ENCODE measurements at places on chromosomes 7 and 10.
A peak's percentile ranks its signal among the peaks of the same experiment; 100 is the strongest.

DNA sequence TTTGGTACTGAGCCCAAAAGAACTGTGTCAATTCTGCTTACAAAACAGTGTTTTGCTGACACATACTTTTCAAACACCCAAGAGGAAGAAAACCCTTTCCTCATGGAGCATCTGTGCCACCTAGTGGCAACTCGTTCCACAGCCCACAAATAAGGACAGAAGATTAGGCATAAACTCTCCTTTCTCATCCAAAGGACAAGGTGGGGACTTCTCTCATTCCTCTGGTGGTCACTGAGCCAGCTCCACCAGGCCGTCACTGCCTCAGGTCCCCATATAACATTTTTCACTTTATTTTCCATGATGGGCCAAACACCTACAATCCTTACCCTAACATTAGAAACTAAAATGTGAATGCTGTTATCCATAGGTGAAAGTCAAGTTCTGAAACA is 76.9 kb downstream of the RNF216 start:
- DNase-seq, result peak; percentile 87

DNA sequence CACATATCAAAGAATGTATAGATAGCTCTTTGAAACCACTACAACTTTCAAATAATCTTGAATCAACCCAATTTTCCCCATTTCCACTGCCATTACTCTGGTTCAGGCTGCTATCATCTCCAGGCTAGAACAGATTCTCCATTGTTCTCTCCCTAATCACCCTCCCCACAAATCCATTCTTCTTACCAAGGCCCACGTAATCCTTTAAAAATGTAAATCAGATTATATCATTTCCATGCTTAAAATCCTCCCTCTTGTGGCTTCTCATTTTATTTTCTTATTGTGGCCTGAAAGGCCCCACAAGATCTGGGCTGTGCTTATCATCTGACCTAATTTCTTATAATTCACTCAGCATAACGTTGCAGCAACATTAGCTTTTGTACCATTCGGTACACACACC is 3.0 kb upstream of the PON1 start:
- no peak for DNase-seq

DNA sequence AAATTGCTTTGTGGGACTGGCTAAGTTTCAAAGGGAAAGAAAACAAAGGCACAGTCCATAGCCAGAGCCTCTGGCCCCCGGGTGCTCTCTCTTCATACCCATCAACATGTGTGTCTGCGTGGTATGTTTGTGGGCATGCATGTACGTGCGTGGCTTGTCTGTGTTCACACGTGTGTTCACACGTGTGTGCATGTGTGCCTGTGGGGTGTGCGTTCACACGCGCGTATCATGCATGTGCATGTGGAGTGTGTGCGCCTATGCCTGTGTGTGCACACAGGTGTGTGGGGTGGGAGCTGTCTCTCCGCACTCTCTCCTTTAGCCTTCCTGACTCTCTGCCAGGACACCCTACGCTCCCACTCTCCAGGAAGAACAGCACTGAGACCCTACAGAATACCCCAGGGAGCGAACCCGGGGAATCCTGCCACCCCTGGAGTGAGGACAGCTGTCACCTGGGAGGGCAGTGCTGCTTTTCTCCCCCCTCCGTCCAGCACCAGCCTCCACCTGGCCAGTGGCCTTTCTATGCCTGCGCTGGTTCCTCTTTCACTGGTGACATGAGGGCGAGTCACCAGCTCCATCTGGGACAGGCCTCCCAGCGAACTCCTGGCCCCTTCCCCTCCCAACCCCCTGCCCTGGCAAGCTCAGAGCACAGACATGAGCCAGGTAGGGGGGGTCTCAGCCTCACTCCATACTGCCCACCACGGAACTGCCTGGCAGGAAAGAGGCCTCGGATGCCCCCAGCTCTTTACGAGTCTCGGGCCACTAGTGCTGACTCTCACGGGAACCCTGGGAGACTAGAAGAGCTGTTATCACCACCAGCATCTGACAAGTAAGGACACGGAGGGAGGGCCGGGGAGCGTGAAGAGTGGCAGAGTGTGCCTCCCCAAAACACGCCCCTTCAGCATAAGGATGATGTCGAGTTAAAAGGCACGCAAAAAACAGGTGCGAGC is 16.5 kb downstream of the WDR86 start:
- no peak for DNase-seq

GRCh38 chr7:111820621-111821020 is 258.3 kb upstream of the IMMP2L start:
- DNase-seq, result no peak

- no peak for DNase-seq
These were observed 606.5 kb upstream of the MGMT start for GRCh38 chr10:128860574-128860973.

GRCh38 chr7:141355032-141355431 is 196.2 kb upstream of the AGK start:
- DNase-seq, result peak; percentile 87

DNA sequence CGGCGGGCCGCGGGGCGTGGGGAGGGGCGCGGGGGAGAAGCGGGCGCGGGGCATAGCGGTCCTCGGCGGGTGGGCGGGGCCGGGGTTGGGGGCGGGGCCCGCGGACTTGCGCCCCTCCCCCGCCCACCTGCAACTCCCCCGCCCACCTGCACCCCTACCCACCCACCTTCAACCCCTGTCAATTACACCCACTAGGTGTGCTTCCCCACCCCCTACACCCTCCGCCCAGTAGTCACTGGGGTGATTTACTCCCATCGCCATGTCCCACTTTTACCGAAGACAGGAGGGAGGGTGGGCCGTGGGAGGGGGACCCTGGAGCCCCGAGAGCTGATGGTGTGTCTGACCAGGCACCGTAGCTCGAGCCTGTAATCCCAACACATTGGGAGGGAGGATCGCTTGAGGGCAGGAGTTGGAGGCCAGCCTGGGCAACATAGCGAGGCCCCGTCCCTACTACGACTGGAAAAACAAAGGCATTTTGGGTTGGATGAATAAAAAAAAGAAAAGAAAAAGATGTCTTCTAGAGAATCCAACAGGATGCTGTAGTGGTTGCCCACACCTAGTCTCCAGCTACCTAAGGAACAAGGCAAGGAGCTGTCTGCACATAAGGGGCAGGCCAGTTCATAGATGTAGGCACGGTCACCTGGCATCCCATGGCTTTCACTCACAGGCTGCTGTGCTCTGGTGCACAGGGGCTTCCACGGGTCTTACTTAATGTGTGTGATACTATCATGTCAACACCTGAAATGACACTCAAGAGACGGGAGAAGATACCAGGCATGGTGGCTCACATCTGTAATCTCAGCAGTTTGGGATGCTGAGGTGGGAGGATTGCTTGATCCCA is 761 bp downstream of the KCTD7 start:
- peak; percentile 22 for DNase-seq

GRCh38 chr7:11332865-11333228 is 359.2 kb downstream of the PHF14 start:
- no peak for DNase-seq

DNA sequence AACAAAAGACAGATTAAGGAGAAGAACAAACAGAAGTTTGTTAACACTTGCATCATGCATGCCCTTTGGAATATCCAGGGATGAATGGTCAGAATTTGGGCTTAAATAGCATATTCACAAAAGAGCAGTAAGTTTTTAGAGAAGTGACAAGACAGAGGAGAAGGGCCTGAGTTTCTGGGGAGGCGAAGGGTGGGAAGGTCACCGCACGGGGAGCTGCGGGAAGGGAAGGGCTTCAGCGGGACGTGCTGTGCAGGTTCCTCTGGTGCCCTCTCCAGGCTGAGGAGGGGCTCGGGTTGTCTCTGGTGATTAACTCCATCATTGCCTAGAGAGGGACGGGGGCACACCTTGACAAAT is 10.4 kb upstream of the ZNF22 start:
- no peak for DNase-seq

GRCh38 chr7:99827040-99827778 is 604 bp upstream of the CYP3A43 start:
- DNase-seq, result no peak

- no peak for DNase-seq
These were observed 19.7 kb downstream of the LIPK start for GRCh38 chr10:88725798-88726197.

DNA sequence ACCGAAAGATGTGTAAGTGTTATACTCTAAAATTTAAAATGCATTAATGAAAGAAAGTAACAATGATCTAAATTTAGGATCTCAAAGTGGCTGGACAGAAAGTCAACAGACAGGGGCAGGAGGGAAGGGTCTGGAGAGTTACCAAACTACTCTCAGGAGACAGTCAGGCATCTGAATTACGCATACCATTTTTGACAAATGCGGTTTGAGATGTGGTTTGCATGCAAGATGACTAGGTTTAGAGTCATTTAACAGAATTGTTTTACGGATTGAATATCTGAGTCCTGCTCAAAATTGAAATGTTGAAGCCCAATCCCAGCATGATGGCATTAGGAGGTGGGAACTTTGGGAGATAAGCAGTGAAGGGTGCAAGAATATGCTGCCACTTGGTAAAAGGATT is 314.1 kb downstream of the WDR11 start:
- no peak for DNase-seq

DNA sequence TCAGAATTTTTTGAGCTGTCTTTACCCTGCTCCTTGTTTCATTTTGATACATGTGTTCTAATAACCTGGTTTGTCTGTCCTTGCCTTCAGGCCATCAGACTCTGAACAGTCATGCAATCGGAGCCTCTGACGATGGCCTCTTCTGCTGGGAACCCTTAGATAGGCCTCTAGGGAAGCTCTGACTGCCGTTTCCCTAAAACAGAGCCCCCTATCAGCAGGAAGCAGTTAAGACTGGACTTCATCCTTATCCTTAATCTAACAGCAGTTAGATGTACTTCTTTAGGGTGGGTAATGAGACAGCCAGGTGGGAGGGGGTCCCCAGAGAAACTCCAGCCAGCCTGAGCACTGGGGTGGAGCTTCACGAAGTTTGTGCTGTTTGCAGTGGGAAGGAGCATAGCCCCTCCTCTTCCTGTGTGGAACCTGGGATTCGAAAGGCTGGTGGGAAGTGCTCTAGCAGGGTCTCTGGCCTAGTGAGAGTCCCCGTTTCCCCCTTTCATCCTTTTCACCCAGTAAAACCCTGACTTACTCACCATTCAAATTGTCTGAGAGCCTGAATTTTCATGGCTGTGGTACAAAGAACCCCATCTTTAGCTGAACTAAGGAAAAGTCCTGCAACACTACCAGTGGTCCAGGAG is 28.4 kb upstream of the SORCS3 start:
- no peak for DNase-seq

GRCh38 chr7:2106924-2107323 is 125.8 kb downstream of the MAD1L1 start:
- DNase-seq, result peak; percentile 38

DNA sequence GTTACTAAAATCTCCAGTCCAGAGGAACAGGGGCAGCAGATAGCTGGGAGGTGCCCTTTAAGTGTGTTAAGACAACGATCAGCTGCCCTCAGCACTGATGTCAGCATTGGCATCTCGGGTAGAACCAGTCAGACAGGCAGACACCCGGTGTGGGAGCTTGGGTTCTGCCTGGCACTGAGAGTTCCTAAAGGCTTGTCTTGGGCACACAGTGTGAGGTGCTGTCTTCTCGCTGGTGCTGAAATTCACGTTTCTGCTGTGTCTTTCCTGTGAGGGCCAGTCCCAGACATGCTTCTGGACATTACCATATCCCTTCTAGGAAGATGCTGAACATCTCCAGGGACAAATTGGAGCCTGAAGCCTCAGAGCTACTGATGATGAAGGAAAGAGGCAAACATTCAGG is 156.2 kb downstream of the DNAJB6 start:
- no peak for DNase-seq

- no peak for DNase-seq
These were observed 141.3 kb upstream of the ZMIZ1 start for GRCh38 chr10:78927257-78927995.

- DNase-seq, result peak; percentile 60
These were observed 11.1 kb upstream of the CRTAC1 start for GRCh38 chr10:98041352-98042043.

DNA sequence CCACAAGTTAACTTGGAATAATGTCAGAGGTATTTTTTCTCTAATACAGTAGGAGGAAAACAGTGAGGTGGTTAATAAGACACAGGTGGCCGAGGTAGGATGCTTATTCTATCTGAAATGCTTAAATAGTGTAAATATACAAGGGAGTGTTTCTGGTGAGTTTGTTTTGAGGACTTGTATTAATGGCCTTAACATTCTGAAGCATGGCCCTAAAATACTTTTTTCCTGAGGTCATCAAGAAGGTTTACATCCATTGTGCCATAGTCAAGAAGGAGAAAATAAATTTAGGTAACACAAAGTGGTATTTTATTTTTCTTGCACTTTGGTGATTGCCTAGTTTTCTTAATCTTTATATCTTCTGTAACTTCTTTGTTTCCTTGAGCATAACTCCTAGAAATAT is 18.8 kb downstream of the GNAI1 start:
- DNase-seq, result no peak

DNA sequence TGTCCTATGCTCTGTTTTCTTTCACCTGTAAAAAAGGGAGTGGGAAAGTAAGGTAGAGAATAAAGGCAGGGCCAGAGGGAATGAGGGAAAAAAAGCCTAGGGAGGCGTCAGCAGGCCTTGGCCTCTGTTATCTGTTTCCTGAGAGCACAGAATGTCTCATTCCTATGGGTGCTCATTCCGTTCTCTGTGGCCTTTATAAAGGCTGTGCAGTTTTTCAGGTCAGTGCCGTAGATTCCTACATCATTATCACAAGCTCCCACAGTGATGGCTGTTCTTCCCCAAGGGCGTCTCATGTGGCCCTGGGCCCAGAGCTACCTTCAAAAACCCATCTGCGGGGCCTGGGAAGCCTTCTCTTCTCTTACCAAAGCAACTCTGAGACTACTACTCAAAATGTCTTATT is 16.7 kb upstream of the AKR1B10 start:
- DNase-seq, result no peak

DNA sequence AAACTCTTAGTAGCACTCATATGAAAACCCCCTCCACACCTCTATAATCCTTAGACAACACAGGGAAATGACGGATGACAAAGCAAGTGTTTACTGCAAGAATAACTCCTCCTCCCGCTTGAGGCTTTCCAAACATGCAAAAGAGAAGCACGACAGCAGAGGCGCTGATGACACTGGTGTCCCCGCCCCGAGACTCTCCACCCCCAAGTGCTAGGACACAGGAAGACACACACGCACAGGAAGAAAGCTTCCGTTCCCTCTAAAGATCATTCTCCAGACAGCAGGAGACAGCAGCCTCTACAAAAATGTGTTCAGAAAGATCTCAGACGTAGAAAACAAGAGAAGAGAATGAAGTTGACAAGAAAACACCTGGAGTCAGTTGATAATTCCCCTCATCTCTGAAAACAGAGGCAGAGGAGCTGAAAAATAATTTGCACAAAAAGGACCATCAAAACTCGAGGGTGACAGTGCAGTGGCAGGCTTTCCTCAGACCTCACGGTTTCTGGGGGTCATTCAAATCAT is 90.2 kb downstream of the DLG5 start:
- peak; percentile 8 for DNase-seq

Data from endothelial cell of umbilical vein (primary cell).